ENCODE measurements at places on chromosomes 11 and 22. TPM values are rescaled to one million over a fixed set of nuclear protein-coding genes. Genes with fewer than 3 reads are reported as not detected.
A peak's percentile ranks its signal among the peaks of the same experiment; 100 is the strongest.

Gene TPBGL
- total RNA-seq: 8.1 TPM

Gene CLTCL1
- total RNA-seq: 54.4 TPM

Gene APOA4
- total RNA-seq: not detected

Gene OR4P4
- not detected for total RNA-seq

Gene DSCAML1
- total RNA-seq: 3.0 TPM

DNA sequence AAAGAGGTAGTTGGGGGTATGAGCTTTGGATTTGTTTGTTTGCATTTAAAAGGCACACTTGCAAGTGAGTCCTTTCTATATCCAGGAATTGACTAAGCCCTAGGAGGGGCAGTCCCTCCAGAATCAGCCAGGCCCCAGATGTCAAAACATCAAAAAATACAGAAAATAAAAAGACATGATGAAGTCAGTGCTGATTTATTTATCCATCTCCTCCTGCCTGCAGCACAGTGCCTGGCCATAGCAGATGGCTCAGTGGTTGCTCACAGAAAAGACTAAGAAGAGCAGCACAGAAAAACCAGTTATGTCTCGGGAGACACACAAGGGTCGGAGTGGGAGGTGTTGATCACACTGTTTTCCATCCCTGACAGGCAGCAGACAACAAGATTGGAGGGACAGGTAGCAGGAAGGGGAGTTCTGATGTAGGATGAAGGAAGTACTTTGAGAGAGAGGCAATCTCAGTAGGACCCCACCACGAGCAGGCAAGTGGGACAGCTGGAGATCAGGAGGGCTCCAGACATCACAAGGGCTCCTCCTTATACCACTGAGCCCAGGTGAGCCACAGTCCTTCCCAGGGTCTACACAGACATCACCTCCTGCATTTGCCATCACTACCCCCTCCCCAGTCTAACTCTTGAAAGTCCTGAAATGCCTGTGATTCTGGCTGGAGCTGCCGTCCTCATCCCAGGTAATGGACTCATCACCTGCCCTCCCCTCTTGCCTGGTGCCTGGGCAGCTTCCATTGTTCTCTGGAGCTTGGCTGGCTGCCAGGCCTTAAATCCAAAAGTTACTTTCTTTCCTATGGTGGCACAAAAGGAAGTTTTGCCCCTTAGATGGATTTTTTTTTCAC, 32.3 kb downstream of the TMPRSS5 start:
- no peak for DNase-seq

- no peak for DNase-seq
Measured at GRCh38 chr11:96990914-96991313, 601.1 kb downstream of the JRKL start.

GRCh38 chr22:46753360-46753759, 9.1 kb upstream of the TBC1D22A start:
- no peak for DNase-seq

- DNase-seq: peak; percentile 74
Measured at GRCh38 chr22:44620129-44620840, 81.7 kb upstream of the PRR5 start.

DNA sequence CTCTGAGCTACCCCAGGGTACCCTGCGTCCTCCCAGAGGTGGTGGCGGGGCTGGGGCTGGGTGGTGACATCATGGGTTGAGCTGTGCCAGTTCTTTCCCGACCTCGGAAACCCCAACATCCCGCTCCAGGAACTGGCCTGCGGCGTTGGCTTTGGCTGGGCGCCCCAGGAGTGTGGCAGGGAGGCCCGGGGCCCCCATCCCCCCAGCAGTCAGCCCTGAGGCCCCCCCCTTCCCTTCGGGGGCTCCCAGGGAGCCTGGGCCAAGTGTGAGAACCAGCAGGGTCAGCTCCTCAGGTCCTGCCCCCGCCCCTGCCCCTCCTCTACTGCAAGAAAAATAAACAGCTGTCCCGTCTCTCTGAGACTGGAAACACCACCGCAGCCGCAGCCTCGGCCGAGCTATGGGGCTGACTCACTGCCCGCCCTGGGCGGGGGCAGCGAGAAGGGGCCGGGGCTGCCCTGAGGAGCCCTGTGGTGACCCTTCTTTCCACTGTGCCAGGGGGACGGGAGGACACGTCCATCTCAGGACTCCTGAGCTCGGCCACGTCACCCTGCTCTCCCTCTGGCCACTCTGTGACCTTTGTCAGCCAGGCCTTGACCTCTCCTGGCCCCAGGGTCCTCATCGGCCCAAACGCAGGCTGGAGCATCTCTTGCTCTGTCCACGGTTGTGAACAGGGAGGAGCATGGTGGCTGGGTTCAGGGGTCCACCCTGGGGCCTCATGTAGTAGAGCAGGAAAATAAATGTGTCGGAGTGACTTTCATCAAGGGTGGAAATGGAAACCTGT, 73.4 kb downstream of the WNT7B start:
- DNase-seq: no peak

Data from testis (tissue), 5 donors.